ENCODE measurements at places on chromosomes 4 and X.

DNA sequence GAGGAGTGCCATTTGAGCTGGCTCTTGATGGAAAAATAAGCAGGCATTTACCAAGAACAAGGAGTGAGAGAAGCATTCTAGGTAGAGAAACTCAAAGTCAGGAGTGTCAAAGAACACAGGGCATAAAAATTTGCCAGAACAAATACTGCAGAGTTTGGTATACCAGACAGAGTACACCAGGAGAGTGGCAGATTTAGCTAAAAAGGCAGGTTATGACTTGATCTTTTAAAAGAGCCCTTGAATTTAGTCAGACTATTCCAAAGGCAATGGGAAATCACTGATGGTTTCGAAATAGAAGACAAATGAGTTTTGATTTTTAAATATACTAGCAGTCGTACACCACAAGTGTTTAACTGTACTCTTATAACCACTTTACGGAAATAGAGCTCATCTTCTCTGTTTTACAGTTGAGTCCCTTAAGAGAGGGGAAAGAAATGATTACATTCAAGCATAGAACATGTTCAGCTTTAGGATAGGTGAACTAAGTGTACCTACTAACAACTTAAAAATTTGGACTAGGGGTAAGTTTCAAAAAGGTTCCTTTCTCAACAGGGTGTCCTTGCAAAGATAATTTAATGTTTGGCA lies 10.2 kb downstream of the UBE2D3 start:
- no peak for DNase-seq

- no peak for DNase-seq
These were observed 235.9 kb downstream of the CPXCR1 start for GRCh38 chrX:88982933-88983332.

GRCh38 chrX:1274786-1275185 lies 6.2 kb downstream of the CSF2RA start:
- no peak for DNase-seq

DNA sequence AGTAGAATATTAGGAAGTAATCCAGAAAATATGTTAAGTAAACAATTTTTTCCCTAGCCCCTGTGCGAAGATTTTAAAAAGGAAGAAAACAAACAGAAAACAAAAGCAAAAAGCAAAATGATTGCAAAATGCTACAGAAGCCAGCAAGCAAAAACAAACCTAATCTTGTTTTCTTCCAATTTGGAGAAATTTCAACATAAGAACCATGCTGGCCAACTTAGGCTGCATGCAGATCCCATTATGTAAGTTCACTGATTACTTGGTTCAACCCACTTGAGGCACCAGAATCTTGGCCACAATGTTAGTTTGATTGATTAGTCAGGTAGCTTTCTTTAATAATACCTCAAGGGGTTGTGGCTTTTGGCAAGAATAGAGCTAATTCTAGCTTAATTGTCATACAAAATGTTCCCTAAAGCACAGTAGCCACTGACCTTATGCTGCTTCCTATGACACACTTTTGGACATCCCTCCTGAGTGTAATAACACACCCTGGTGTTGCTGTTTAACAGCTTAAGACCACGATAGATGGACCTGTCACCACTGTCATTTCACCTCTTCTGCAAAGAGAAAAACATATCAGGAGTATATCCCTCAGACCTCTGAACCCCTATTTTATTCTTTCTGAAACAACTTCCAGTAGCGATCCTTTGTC lies 2342.1 kb downstream of the PCDH7 start:
- no peak for DNase-seq

GRCh38 chr4:112403101-112403945 lies 106.2 kb downstream of the ALPK1 start:
- no peak for DNase-seq

- DNase-seq, result no peak
These were observed 28.4 kb downstream of the CD99L2 start for GRCh38 chrX:150870029-150870428.
